ENCODE measurements at places on chromosomes 6 and 20.

- no peak for DNase-seq
Measured at GRCh38 chr6:162442687-162443086, 284.9 kb downstream of the PRKN start.

DNA sequence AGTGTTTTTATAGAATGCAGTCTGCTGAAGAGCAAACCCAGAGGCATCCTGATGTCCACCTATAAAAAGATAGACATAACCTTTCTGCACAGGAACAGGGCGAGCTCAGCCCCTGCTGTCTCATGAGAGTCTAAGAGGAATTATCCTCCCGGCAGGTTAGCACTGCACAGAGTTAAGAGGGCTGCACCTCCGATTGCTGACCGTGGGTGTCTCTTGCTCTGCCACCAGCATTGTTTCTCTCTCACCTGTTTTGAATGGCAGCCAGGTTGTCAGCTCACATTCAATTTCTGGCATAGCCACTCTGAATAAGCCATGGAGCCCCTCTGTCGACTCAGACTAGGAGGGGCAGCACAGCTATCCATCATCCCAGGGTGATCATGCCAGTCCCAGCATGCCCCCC lies 211.2 kb downstream of the PHACTR1 start:
- no peak for DNase-seq

GRCh38 chr6:111864138-111865048 lies 8.9 kb downstream of the FYN start:
- DNase-seq = no peak

GRCh38 chr6:151723152-151723551 lies 84.3 kb upstream of the ESR1 start:
- DNase-seq = peak; percentile 13
